Airway epithelial cell (primary cell): ENCODE measurements at places on chromosomes 2 and 18. TPM values are rescaled to one million over a fixed set of nuclear protein-coding genes. Genes with fewer than 3 reads are reported as not detected.

FAM110C gene
- 12.9 and 14.2 TPM in 2 replicates for total RNA-seq

TLX2 gene
- not detected in 2 replicates for total RNA-seq

IL1A gene
- total RNA-seq = 37.0 and 43.8 TPM in 2 replicates

CSRNP3 gene
- 1.1 and 4.8 TPM in 2 replicates for total RNA-seq

MERTK gene
- total RNA-seq = 2.3 and 2.8 TPM in 2 replicates

IGFBP5 gene
- total RNA-seq = 1.3 and 5.6 TPM in 2 replicates

ARMC9 gene
- total RNA-seq = 10.4 and 13.5 TPM in 2 replicates

CHAC2 gene
- total RNA-seq = 10.6 and 13.3 TPM in 2 replicates

SPP2 gene
- total RNA-seq = not detected in 2 replicates

PDIA6 gene
- total RNA-seq = 283 and 284 TPM in 2 replicates

TUBA3E gene
- not detected in 2 replicates for total RNA-seq

LRRC30 gene
- total RNA-seq = not detected in 2 replicates

FNDC4 gene
- 9.7 and 12.5 TPM in 2 replicates for total RNA-seq

SLC19A3 gene
- total RNA-seq = 0.23 and 0.42 TPM in 2 replicates

IL1RL1 gene
- 0.56 and 1.1 TPM in 2 replicates for total RNA-seq

FSHR gene
- not detected in 2 replicates for total RNA-seq

LIMS4 gene
- total RNA-seq = not detected in 2 replicates

DDX18 gene
- total RNA-seq = 38.1 and 43.4 TPM in 2 replicates

GREB1L gene
- 1.5 and 1.7 TPM in 2 replicates for total RNA-seq

REV1 gene
- 12.1 and 19.4 TPM in 2 replicates for total RNA-seq

ANKRD29 gene
- 4.0 and 13.9 TPM in 2 replicates for total RNA-seq

TDRD15 gene
- total RNA-seq = not detected in 2 replicates

REEP1 gene
- total RNA-seq = 0.14 TPM in 1 of 2 replicates, not detected in the other

TNFAIP6 gene
- 0.35 TPM in 1 of 2 replicates, not detected in the other for total RNA-seq

CRYGD gene
- not detected in 2 replicates for total RNA-seq

MROH2A gene
- not detected in 2 replicates for total RNA-seq

PPP1R1C gene
- 2.2 and 14.6 TPM in 2 replicates for total RNA-seq

FAM237A gene
- not detected in 2 replicates for total RNA-seq

SMAD2 gene
- 42.7 and 45.6 TPM in 2 replicates for total RNA-seq

EIF2AK2 gene
- 9.2 and 13.1 TPM in 2 replicates for total RNA-seq

MTX2 gene
- 47.7 and 49.8 TPM in 2 replicates for total RNA-seq

ABCB11 gene
- total RNA-seq = 0.07 and 0.28 TPM in 2 replicates

NFATC1 gene
- 1.7 and 2.5 TPM in 2 replicates for total RNA-seq

RASGRP3 gene
- 0.19 and 0.56 TPM in 2 replicates for total RNA-seq

PARD3B gene
- 0.46 and 1.6 TPM in 2 replicates for total RNA-seq

KCNIP3 gene
- total RNA-seq = 0.23 and 0.99 TPM in 2 replicates

POTEC gene
- total RNA-seq = not detected in 2 replicates

CELF4 gene
- 0.42 TPM in 1 of 2 replicates, not detected in the other for total RNA-seq

KIF1A gene
- total RNA-seq = not detected in 2 replicates

MAPRE3 gene
- 3.9 and 5.8 TPM in 2 replicates for total RNA-seq

TRIM43 gene
- not detected in 2 replicates for total RNA-seq

TSPYL6 gene
- total RNA-seq = not detected in 2 replicates

CNTNAP5 gene
- total RNA-seq = not detected in 2 replicates

CNDP1 gene
- not detected in 2 replicates for total RNA-seq

IL1RL2 gene
- 0.63 and 1.3 TPM in 2 replicates for total RNA-seq

VWC2L gene
- not detected in 2 replicates for total RNA-seq

PROM2 gene
- total RNA-seq = 36.2 and 53.7 TPM in 2 replicates

ARHGEF4 gene
- total RNA-seq = 54.2 and 78.5 TPM in 2 replicates

MOB1A gene
- 59.0 and 93.3 TPM in 2 replicates for total RNA-seq

MC5R gene
- not detected in 2 replicates for total RNA-seq

MALL gene
- 126 and 169 TPM in 2 replicates for total RNA-seq

UGT1A8 gene
- 0.37 and 0.56 TPM in 2 replicates for total RNA-seq

ZBTB14 gene
- total RNA-seq = 5.8 and 6.3 TPM in 2 replicates

OSBPL6 gene
- total RNA-seq = 1.6 and 3.9 TPM in 2 replicates

GATA6 gene
- total RNA-seq = 4.0 and 5.9 TPM in 2 replicates

ROCK1 gene
- total RNA-seq = 14.6 and 19.5 TPM in 2 replicates

FOXI3 gene
- not detected in 2 replicates for total RNA-seq
